ENCODE measurements at places on chromosomes 16 and 17.

DNA sequence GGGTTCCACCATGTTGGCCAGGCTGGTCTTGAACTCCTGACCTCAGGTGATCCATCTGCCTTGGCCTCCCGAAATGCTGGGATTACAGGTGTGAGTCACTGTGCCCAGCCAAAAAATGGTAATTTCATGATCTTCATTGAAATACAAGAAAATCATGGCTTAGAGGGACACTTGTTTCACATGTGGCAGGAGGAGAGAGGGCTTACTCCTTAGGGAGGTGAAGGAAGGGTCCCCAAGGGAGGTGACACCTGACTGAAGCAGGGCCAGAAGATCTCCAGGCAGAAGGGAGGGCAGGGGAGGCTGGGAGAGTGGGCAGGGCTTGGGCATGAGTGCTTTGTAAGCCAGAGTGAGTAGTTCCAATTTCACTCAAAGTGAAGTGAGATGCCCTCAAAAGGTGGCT, 20.0 kb upstream of the ITGAX start:
- no peak for DNase-seq

DNA sequence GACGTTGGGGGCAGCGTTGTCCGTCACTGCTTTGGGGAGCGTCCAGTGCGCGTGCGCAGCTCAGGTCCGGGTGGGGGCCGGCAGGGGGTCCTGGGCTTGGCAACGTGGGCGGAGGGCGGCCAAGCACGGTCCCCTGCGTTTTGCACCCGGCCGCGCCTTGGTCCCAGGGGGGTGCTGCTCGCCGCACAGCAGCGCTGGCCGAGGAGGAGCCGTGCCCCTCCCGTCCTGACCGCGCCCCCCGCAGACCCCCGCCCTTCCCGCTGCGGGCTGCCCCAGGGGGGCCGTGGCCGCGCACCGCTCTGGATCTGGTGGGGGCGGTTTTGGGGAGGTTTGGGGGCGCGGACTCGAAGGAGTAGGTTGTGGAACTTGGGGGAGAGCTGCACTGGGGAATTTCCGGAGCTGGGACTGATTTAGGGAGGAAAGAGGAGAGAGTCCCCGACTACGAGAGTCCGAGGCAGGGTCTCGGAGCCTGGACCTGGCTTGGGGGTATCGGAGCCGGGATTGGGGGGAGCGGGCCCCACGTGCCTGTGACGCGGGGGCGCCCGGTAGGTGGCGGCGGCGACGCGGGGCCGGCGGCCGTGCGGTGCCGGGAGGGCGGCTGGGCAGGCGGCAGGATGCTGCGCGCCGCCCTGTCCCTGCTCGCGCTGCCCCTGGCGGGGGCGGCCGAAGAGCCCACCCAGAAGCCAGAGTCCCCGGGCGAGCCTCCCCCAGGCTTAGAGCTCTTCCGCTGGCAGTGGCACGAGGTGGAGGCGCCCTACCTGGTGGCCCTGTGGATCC, at the start of gene SLC9A5:
Gene SLC9A5 (plus strand): TSS at position 579 of the 777 bp plus-strand sequence. CDS start 36 bp downstream, at position 615.
- DNase-seq = no peak

GRCh38 chr16:9903-10665, 43.3 kb downstream of the POLR3K start:
- DNase-seq = no peak

DNA sequence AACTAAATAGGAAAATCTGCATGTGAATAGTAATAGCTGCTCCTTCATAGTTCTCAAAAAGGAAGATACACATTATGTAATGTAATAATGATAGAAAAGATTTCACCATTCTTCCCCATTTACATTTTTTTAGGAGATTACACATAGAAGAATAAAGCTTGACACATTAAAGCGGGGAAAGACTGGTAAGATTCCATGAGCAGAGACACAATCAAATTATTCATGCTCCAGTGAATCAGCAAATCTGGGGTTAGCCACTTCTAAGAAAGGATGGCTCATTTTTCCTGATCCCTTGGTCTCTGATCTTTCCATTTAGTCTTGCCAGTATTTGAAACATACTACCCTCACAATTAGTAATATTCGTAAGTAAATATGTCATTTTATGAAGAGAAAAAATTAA, 81.9 kb downstream of the CA4 start:
- no peak for DNase-seq

GRCh38 chr17:62705156-62705777, 77.8 kb downstream of the MRC2 start:
- no peak for DNase-seq

- DNase-seq = no peak
Measured at GRCh38 chr16:86381491-86381890, 128.8 kb upstream of the FOXF1 start.

DNA sequence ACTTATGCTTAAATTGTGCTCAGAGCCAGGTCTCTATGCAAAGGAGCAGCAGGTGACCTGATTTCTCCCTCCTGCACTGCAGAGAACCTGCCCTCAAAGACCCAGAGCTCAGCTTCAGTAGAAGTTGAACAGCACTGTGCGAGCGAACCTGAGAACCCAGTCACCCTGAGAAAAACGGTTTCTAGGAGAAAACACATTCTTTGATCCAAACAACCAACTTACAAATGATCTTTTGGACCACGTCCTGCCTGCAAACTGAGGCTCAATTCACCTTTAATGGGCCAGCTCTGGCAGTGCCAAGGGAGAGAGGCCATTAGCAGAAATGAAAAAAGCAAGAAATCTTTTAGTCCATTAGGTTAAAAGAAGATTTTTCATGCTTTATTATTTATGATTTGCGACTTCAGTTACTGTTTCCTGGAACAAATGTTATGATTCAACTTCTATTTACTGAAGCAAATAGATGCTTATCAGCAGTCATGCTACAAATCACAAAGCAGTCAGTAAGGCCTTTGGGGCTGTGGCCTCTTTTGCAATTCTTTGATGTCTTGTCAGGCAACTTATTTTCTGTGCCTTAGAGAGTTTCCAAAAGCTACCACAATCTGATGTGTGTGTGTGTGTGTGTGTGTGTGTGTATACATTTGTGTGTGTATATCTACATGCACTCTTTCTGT, 65.7 kb upstream of the LRRC37A3 start:
- no peak for DNase-seq

DNA sequence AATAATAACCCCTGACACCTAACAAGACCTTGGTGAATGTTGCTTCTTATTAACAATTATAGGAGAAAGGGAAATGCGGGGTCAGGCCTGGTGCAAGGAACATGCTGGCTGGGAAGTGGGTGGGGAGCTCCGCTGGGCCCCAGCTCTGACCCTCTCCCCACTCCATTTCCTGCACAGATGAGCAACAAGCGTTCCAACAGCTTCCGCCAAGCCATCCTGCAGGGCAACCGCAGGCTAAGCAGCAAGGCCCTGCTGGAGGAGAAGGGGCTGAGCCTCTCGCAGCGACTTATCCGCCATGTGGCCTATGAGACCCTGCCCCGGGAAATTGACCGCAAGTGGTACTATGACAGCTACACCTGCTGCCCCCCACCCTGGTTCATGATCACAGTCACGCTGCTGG, 23.0 kb downstream of the RHBDL3 start:
- DNase-seq = no peak

DNA sequence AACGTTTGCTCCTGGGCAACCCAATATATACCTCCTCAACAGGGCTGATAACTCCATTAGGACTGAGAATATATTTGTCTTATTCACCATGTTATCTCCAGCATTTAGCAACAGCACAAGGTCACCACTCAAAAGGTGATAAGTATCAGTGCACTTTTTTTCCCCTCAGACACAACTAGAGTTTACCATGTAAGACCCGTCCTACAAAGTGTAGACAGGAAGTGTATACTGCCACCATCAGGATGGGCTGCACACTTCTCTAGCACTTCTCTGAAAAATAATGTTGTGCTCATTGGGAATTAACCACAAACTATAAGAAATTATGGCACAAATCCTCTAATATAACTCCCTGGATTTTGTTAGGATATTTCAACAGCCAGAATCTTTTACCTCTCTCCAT, 5.7 kb upstream of the VAT1L start:
- no peak for DNase-seq

- DNase-seq = no peak
Measured at GRCh38 chr17:17214646-17215436, 8.7 kb upstream of the PLD6 start.

GRCh38 chr17:76588182-76588581, 2.5 kb upstream of the ST6GALNAC2 start:
- DNase-seq = no peak

DNA sequence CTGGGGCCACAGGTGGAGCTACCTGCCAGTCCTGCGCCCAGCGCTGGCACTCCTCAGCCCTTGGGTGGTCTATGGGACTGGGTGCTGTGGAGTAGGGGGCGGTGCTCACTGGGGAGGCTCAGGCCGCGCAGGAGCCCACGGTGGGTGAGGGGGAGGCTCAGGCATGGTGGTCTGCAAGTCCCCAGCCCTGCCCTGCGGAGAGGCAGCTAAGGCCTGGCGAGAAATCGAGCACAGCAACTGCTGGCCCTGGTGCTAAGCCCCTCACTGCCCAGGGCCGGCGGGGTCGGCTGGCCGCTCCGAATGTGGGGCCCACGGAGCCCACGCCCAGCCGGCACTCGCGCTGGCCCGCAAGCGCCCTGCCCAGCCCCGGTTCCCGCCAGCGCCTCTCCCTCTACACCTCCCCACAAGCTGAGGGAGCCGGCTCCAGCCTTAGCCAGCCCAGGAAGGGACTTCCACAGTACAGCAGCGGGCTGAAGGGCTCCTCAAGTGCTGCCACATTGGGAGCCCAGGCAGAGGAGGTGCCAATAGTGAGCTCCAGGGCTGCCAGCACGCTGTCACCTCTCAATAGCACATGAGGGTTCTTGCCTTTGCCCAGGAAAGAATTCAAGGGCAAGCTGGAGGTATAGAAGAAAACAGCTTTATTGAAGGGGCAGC, 11.0 kb upstream of the EEF2KMT start:
- DNase-seq = no peak

GRCh38 chr16:77043076-77043475, 147.9 kb upstream of the MON1B start:
- DNase-seq = peak; percentile 34

All from SHP77 (cell line).